Stimulated activated CD8-positive, alpha-beta memory T cell treated with anti-CD3 and anti-CD28 coated beads, Interleukin-4, amount 100 ng/mL, for 48 hours (primary cell): ENCODE measurements at places on chromosomes 3 and 15.

DNA sequence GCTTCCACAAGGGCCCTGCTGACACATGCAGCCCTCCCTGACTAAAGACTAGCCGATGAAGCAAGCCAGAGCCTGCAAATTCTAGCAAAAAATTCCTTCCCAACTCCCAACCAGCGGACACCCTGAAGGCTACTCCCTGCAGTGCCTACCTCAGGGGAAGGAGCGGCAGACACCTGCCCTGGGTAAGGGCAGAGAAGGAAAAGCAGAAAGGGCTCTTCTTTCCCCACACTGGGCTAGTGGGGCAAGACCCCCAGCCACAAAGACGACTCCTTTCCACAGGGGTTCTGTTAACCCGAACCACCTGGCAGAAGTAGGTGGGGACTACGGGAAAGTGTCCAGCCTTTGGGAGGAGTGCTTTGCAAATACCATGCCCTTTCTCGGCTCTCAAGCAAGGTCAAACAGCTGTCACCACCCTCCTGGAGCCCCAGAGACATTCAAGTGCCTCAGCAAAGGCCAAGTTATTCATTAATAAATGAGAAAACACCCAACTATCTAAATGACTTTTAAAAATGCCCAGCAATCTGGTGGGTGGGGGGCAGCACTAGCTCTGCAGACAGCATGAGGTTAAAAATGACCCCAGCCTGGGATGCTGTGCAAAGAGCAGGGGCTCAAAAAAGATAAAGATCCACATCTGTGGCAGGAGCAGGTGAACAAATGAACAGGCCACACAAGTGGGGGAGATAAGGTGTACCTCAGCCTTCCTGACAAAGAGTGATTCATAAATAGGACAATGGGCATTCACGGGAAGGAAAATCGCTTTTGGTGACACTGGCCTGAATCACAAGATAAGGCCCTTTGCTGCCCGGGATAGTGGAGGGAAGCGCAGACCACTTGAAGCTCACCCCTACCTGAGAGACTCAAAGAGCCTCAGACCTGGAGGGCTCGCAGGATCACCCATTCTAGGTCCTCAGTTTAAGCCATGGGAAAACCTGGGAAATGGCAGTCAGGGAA, 33.0 kb downstream of the CCDC12 start:
- DNase-seq, result no peak

GRCh38 chr3:138684396-138684795, 75.8 kb downstream of the FAIM start:
- DNase-seq, result no peak

DNA sequence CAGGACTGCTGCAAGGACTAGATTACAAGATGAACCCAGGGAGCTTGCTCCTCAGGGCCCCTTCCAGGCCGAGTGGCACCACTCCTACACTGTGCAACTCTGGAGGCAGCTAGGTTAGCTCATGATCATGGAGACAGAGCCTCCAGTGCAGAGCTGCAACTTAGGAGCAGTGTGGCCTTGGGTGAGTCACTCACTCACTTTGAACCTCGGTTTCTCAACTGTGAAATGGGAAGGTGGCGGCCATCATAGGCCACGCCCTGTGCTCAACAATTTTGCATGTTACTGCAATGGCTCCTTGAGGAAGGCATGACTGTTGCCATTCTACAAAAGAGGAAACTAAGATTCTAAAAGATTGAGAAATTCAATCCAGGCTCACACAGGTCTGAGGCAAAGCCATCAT, 11.2 kb upstream of the CXCR6 start:
- no peak for DNase-seq

GRCh38 chr3:194346621-194347020, 4.5 kb downstream of the CPN2 start:
- DNase-seq, result no peak

DNA sequence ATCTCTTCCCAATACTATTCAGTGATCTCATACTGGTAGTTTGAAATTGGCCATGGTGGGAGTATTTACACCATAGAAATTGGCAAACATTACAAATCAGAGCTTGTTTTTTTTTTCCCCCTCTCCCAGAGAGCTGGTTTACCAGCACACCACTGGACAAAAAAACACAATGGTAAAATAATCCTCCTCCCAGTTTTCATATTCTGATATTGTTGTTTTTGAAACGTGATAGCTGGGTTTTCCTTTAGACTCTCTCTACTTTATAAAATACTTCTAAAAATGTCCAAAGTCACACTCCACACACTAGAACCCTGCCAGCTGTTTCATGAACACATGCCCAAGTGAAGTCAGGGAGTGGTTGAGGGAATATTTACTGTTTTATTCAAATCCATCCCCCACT, 187.5 kb downstream of the DTWD1 start:
- no peak for DNase-seq

DNA sequence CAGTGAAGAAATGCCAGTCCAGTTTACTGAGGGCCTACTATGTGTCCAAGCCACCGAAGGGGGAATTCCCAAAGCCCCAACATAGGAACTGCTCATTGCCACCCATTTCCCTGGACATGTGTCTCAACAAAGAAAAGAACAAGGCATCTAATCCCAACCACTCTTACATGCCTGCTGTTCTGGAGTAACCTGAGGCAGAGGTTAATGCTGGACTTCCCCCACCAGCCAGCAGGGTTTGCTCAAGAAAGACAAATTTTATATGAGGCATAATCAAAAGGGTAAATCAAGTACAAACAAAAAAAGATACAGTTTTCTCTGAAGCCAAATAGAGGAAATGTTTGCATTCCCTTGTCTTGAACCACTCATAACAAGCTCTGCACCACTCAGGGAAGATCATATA, 4.1 kb downstream of the ADCY5 start:
- DNase-seq, result no peak

DNA sequence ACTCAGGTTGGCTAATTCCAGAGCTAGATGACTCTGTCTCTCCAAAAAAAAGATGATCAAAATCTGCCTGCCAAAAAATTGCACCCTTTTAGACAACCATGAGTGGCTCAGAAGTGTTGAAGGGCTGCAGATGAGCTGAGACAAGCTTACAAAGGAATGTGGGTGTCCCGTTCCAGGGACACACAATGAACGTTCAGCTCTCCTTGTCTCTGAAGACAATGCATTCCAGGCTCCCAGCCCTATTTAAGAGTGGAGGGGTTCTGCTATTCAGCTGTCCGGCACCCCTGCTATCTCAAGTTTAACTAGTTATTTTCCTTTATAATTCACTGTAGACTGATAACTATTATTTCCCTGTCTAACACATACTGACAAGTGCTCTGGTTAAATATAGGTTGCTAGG, 355.1 kb upstream of the WNT5A start:
- DNase-seq, result no peak

GRCh38 chr3:156657862-156658731, 16.3 kb upstream of the TIPARP start:
- DNase-seq, result no peak

- DNase-seq, result no peak
These were observed 28.1 kb downstream of the DNAJB8 start for GRCh38 chr3:128438488-128439072.
